ENCODE measurements at places on chromosomes 5 and 9.

DNA sequence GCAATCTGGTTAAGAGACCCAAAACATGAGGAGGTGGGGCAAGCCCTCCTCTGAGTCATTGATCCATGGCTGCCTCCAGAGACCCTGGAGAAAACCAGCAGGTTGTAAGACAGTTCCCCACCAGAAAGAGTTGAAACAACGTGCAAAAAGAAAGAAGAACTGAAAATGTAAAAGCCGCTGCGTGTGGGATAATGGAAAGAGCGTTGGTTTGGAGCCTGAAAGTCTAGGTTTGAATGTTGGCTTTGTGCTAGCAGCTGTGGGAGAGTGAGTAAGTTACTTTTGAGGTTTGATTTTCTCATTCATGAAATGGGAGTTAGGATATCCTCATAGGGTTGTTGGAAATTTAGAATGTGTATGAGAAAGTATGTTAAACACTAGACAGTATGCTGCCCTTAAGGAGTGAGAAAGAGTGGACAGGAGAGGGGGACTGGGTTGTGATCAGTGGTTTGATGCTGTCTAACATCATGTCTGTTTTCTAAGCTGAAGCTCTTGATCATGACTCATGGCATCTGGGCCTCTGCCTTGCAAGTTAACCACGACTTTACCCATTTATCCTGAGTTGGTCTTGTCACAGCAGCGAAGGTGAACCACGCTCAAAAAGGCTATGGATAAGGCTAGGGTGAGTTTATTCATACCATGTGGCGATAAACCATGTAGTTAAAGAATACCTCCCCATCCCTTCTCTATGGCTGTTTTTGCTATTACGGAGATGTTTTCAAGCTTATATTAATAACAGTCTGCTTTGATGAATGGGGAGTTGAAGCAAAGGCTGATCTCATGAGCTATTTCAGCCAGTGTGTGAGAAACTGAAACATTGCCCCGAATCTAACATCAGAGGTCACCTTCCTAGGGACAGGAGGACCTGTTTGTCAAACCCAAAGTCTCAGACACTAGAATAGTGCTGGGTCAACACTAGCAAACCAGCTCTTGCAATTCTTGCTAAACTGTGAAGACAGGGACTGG lies 41.3 kb downstream of the ZNF366 start:
- no peak for DNase-seq

DNA sequence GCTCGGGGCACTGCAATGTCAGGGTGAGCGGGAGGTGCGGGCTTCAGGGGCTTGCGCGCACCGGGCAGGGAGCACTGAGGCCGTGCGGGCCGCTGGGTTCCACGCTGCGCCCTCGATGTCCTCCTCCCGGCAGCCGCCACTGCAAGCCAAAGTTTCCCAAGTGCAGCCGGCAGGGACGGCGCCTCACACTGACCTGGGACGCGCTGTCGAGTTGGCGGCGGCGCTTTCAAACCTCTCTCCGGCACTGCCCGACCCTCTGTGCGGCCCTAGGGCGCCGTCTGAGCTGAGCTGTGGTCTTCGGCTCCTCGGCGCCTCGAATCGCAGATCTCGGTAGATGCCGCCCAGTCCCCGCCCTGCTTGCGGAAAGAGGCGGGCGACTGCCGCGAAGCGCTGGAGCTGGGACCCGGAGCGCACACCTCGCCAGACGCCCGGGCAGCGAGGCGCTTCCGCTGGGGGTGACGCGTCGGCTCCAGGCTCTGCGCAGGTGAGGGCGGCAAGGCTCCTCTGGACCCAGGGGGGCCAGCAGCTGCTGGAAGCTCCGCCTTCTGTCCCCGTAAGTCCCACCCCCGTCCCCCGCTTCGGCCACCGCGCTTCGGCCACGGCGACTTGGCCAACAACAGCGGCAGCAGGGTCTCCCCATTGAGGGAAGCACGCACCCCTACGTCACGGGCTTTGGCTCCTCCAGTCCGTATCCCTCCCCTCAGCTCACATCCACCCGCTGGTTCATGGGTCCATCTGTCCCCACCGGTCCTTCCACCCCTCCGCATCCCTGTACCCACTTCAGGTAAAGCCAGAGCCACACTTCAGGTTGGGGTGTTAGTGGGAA lies at the start of gene ANKRD34B:
Gene ANKRD34B, minus strand, starts transcription at position 320 of the 826 bp plus-strand sequence. CDS start 10,261 bp downstream, outside the sequence.
- peak; percentile 36 for DNase-seq

DNA sequence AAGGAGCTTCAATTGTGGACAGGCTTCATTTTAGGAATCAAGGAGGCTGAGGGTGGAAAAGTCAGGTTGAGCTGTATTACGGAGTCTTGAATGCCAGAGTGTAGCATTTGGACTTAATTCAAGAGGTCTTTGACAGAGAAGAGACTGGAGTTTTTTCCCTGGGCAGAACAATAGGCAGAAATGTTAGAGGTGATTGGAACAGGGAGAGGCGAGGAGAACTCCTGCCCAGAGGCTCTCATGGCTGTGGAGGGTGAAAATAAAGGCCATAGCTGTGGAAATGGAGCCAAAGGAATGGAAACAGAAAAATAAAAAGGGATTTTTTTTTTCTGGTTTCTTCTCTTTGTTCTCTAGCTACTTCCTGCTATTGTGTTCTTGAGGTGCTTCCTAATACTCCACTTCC lies 3.7 kb upstream of the IFNB1 start:
- no peak for DNase-seq

- DNase-seq, result no peak
These were observed 71.2 kb upstream of the GLIS3 start for GRCh38 chr9:4371108-4371507.

DNA sequence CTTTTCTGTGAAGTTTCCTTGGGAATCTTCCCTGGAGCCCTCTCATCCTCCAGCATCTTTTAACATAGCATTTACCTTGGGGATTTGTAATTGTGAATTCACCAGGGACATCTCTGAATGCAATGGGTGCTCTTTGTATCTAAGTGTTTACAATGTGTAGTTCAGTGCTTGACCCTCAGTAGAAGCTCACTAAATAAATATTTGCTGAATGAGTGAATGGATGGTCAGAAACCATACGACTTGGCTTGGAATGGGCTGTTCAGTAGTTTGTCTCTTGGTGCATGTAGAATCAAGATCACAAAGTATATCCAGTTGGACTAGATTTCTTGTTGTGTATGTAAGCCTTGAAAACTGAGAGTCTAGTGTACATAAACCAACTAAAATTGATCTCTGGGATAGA lies 81.8 kb upstream of the MEF2C start:
- DNase-seq, result no peak

DNA sequence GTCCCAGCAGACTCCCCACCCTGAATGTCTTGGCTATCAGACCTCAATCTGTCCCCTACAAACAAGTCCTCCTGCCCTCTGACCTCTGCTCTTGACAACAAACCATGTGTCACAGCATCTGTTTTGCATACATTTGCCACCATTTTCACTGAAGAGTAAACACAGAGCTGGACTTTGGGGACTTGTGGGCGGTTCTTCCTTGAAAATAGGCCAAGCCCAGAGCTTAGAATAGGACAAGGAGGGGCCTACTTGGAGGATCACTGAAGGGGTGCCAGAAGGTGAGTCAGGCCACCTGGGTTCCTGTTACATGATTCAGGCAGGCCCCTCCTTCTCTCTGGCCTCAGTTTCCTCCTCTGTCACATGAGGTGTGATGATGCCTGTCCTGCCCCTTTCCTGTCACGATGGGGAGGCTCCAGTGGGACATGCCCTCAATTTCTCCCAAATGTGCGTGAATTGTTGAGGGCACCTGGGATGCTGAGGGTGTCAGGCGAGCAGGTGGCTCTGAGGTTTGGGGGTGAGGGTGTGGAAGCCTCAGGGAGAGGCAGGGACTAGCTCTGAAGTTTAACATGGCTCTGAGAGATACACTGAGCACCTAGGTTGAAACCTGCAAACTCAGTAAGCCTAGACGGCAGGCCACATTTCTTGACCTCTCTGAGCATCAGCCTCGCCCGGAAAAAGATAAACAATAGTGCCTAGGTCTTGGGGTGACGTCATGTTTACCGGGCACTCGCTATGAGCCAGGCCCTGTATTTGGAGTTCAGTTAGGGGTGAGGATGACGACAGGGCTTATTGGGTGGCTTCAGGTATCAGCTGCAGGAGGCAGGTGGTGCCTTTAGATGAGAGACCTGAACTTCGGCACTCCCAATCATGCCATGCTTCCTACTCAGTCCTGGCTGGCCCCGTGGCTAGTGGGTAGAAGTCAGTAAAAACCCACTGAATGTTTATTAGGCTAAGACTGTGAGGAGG lies 107.6 kb upstream of the PITX1 start:
- no peak for DNase-seq

- DNase-seq, result no peak
These were observed 631.1 kb downstream of the ACTL7B start for GRCh38 chr9:108224716-108225115.

- no peak for DNase-seq
These were observed 126.5 kb upstream of the PAM start for GRCh38 chr5:102628441-102629175.

GRCh38 chr5:107389775-107390148 lies 281.0 kb downstream of the EFNA5 start:
- DNase-seq, result no peak

GRCh38 chr5:171162165-171162564 lies 146.9 kb upstream of the TLX3 start:
- no peak for DNase-seq
